Aorta (tissue), 5 donors: ENCODE measurements at places on chromosomes 6 and 20.

DNA sequence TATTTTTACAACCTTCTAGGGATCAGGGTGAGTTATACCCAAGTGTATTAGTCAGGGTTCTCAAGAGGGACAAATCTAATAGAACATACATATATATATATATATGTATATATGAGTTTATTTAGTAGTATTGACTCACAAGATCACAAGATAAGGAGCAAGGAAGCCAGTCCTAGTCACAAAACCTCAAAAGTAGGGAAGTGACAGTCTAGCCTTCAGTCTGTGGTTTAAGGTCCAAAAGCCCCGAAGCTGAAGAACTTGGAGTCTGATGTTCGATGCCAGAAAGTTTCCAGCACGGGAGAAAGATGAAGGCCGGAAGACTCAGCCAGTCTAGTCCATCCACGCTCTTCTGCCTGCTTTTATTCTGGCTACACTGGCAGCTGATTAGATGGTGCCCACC, 632.7 kb upstream of the AGPAT4 start:
- DNase-seq: no peak

- no peak for DNase-seq
These were observed 1115.6 kb upstream of the CITED2 start for GRCh38 chr6:140490081-140490480.

GRCh38 chr6:12947967-12948366, 231.4 kb downstream of the PHACTR1 start:
- no peak for DNase-seq

DNA sequence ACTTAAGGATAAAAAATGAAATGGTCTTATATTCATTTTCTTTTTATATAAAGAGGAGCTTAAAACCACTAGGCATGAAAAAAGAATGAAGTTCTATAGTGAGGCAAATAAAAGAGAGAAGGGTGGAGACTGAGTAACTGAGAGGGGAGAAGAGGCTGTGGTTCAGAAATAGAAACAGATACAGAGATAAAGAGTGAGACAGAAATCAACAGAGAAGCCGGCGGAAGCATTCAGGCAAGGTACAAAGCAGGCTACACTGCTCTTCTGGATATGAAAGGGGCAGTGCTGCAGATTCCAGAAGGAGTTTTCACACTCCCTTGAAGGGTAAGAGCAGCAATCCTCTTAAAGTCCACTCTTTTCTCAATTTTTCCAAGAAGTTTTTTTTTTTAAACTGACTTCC, 29.9 kb downstream of the NFATC2 start:
- DNase-seq: no peak

GRCh38 chr6:21898107-21898796, 304.7 kb downstream of the SOX4 start:
- no peak for DNase-seq

- DNase-seq: no peak
These were observed 105.5 kb downstream of the AGPAT4 start for GRCh38 chr6:161168281-161168891.

DNA sequence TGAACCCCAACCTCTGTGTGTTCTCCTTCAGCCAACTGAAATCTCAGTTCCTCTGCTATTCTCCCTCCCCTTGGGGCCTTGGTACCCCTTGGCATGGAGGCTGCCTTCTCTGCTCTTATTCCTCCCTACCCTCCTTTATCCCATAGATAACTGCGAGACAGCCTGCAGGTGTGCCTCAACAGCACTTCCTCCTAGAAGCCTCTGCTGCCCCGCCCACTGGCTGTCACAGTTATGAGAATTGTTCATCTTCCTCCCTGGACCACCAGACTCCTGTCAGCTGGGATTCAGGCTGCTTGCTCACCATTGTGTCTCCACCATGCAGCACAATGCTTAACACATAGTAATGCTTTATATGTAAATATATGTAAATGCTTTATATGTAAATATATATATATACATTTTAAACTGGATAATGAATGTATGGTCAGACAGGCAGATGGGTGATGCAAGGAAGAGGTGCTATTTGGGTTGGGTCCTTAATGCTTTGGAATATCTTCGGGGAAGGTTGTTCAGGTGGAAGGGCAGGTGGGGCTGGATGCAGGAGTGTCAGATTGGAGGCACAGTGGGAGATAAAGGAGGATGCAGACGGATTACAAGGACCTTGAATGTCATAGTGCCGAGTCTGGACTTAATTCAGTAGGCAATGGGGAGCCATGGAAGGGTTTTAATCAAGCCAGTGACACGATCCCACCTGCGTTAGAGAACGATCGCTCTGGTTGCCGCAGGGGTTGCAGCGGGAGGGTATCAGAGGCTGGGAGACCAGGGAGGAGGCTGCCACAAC, 4.9 kb downstream of the CDH22 start:
- no peak for DNase-seq

DNA sequence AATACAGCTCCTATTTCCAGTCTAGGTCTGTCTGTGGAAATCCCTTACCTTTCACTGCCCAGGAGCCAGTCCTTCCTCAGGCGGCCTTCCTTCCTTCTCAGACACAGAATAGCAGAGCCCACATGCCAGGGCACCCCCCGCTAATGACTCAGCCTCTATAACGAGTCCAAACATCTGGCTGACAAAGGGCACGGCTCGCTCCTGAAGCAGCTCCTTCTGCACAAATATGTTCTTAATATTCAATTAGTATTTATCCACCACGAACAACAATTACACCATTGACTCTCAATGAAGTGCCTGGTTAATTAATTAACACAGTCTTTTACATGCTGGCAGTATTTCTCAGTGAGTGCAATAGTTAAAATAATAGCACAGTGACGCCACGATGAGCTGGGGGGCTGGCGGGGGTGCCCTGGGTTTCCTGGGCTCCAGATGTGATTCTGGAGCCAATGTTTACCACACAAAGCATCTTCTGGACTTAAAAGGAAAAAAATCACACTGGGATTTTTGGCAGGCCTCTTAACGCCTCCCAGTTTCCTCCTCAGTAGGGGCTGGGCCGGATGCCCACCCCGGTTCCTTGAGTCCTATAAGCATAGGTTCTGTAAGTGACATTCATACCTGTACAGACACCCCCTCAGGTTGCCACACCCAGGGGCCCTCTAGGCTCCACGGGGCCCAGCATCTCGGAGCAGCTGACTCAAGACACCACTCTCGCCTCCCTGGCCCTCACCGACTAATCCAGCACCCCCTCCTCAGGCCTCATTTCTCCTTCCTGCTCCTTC, 158.6 kb upstream of the MLN start:
- no peak for DNase-seq

DNA sequence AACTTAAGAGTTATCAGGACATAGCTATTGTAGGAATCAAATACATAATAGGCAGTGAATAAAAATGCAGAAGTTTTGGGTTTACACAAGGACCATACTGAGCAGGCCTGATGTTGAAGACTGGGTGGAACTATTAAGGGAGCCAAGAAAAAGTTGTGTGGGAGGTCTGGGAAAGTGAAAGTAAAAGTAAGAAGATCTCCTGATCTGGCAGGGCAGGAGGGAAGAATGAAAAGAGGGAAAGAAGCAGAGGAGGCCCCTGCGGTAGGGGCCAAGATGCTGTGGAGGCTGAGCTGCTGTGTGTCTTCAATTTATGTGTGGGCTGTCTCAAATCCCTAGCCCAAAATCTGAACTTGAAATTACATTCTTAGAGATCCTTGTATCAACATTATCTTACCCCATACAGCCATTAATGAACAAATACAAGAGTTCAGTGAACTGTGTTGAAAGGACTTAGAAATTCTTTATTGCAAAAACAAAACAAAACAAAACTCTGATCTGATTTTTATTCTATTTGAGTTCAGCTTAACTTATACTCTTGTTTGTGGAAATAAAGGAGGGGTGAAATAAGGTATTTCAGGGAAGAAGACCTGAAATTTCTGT, 1183.8 kb downstream of the HACE1 start:
- no peak for DNase-seq

GRCh38 chr20:25325073-25325472, 65.6 kb downstream of the ABHD12 start:
- no peak for DNase-seq

DNA sequence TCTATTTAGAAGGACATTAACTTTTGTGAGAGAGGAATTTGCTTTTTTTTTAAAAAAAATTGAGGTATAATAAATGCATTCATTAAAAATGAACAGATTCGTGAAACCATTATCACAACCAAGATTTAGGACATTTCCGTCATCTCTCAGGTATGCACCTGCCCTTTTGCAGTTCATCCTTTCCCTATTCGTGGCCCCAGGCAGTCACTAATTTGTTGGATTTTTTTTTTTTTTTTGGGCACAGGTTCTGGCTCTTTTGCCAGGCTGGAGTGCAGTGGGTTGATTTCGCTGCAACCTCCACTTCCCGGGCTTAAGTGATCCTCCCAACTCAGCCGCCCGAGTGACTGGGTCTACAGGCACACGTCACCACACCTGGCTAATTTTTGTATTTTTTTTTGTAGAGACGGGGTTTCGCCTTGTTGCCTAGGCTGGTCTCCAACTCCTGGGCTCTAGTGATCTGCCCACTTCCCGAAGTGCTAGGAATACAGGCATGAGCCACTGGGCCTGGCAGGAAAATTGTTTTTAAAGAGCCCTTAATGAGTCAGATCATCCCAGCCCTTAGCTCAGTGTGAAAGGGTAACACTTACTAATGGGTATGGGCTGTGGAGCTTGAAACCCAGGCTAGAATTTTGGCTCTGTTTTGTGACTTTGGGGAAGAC, 9.2 kb downstream of the PHF3 start:
- no peak for DNase-seq

DNA sequence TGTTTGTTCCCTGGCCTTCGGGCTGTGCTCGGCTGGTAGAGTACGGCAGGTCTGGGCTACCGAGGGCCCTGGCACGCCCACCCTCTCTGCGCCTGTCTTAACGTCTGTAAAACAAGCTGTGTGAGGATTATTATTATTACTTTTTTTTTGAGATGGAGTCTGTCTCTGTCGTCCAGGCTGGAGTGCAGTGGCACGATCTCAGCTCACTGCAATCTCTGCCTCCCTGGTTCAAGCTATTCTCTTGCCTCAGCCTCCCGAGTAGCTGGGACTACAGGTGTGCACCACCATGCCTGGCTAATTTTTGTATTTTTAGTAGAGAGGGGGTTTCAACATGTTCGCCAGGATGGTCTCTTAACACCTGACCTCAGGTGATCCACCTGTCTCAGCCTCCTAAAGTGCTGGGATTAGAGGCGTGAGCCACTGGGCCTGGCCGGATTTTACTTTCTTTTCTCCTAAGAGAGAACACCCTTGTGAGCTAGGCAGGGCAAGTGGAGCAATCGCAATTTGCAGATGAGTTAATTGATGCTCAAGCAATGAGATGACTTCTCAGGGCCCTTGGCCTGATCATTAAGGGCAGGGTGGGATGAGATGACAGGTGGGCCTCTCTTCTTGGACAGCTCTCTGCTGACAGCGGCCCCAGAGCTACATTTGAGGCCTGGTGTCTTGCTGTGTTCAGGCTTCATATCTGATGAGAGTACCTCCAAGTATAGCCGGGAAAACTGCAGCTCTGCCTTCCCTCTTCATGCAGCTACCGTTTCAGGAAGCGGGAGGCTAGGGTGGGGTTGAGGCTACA, 859 bp upstream of the SMIM29 start:
- DNase-seq: peak; percentile 43

GRCh38 chr20:13149371-13150105, 71.5 kb upstream of the ISM1 start:
- DNase-seq: no peak

DNA sequence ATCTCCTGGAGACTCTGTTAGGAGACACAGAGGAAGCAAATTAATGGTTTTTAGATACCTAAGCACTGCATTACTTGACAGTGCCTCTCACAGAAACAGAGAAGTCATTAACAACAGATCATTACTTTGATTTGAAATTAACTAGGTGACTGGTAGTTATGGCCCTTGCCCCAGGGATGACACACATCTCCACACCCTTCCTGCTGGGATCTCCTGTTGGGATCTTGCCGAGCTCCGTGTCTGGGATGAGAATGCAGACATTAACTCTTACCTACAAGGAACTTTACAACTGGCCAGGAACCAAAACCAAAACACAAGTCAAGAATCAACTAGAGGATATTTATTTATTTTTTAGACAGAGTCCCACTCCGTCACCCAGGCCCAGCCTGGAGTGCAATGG, 2.2 kb upstream of the PRELID3B start:
- no peak for DNase-seq

- no peak for DNase-seq
These were observed 57.5 kb upstream of the IL20RA start for GRCh38 chr6:137102050-137102848.

- no peak for DNase-seq
These were observed 150.3 kb upstream of the INSM1 start for GRCh38 chr20:20217621-20218020.

DNA sequence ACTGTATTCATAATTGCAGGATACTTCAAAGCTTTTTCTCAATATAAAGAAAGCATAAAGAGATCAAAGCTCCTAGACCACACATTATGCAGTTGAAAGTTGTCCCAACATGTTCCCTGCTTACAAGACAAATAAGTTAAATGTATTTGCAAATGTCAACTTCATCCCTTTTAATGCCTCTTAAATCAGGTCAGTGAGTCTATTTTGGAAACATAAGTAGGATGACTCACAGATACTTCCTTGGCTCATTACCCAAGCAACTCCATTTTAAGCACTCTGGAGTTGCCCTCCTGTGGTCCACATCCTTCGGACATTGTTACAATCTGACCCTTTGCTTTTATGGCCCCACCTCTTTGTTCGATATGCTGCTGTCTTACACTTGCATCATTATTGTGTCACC, 162.0 kb downstream of the FAXC start:
- no peak for DNase-seq
